HCT116 (cell line): ENCODE measurements at places on chromosomes 16 and 17. TPM values are rescaled to one million over a fixed set of nuclear protein-coding genes. Genes with fewer than 3 reads are reported as not detected.

GRCh38 chr17:78474614-78475146 lies 96.2 kb downstream of the PGS1 start:
- no peak for DNase-seq

DNA sequence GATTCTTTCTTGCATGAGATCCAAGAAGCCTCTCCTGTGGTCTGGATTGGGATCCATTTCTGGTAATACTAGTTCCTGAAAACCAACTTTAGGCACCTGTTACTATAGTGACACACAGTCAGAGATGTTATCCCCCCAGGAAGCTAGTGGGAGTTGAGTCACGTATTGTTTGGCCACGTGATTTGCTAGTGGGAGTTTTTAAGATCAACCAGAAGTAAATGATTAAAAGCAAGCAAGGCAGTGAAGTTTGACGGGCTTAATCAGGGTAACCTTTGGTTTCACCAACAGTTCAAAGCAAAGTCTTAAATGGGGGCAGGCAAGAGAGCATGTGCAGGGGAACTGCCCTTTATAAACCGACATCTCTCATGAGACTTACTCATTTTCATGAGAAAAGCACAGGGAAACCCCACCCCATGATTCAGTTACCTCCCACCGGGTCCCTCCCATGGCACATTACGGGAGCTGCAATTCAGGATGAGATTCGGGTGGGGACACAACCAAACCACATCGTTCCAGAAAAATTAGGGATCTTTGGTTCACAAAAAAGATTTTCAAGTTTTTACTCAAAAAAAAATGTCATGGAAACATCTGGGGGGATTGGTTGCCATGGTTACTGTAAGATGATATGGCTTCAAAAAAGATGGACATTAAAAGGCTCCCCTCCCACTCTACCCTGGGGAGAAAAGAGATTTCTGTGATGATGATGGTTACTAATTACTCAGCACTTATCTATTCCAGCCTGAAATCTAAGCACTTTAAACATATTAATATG lies 483.1 kb upstream of the ERCC4 start:
- no peak for DNase-seq

The CFAP97D1 gene
- total RNA-seq = 0.15 TPM

- DNase-seq = no peak
Measured at GRCh38 chr17:15194859-15195277, 70.3 kb downstream of the PMP22 start.

DNA sequence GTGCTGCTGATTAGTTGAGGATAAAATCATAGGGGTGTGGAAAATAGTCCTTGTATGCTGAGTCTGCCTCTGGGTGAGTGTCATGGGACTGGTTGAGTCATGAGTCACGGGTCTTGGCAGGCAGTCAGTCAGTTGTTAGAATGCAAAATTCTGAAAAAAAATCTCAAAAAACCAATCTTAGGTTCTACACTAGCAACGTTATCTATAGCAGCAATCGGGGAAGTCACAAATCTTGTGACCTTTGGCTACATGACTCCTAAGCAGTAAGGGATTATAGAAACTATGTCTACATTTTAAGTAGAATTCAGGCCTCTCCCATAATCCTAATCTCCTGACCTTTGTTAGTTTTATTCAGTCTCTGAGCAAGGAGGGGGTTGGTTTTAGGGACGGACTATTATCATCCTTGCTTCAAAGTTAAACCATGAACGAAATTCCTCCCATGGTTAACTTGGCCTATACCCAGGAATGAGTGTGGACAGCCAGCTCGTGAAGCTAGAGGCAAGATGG lies 18.0 kb upstream of the PMFBP1 start:
- no peak for DNase-seq

- no peak for DNase-seq
Measured at GRCh38 chr17:38674014-38674748, 576 bp downstream of the EPOP start.

The NACA2 gene
- total RNA-seq = not detected

GRCh38 chr16:86042393-86042792 lies 143.4 kb downstream of the IRF8 start:
- no peak for DNase-seq

The GLOD4 gene
- total RNA-seq = 80.7 TPM

DNA sequence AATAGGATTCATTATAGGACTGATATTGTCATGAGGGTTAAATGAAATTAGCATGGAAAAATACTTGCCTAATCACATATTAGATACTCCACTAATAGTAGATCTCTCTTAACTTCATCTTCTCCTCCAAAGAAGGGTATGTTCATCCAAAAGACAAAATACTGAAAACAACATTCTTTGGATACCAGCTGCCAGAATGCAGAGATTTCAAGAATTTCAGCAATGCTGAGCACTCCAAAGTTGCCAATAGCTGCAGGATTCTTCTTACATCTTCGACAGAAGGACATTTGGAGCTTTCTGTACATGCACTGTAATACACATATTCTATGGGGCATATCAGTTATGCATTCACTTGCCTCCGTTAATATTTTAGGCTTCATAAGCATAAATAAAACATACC lies 436.5 kb downstream of the HAPSTR1 start:
- no peak for DNase-seq
